ENCODE measurements at places on chromosomes 2 and 18.

GRCh38 chr18:47150824-47151366 is 595 bp upstream of the HDHD2 start:
- DNase-seq, result peak; percentile 36

- DNase-seq, result no peak
Measured at GRCh38 chr2:74045454-74045853, 60.7 kb downstream of the TET3 start.

DNA sequence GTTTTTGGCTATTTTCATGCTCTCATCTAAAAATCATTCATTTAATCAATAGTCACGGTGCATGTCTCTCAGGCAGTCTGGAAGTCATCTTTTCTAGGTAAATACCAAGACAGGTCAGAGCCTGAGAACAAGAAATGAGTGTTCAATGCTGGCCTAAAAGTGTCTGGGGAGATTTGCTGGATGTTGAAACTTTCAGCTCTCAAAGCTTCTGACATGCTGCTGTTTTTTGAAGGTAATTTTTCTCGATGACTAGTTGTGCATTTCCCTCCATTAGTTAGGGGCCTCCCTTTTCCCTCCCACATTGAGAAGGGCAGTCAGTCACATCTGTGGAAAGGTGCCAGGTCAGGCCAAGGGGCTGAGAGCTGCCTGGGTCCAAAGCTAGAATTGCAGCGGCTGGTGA is 115.6 kb downstream of the LPIN1 start:
- DNase-seq, result no peak

GRCh38 chr2:179239195-179239594 is 25.4 kb downstream of the SESTD1 start:
- no peak for DNase-seq

DNA sequence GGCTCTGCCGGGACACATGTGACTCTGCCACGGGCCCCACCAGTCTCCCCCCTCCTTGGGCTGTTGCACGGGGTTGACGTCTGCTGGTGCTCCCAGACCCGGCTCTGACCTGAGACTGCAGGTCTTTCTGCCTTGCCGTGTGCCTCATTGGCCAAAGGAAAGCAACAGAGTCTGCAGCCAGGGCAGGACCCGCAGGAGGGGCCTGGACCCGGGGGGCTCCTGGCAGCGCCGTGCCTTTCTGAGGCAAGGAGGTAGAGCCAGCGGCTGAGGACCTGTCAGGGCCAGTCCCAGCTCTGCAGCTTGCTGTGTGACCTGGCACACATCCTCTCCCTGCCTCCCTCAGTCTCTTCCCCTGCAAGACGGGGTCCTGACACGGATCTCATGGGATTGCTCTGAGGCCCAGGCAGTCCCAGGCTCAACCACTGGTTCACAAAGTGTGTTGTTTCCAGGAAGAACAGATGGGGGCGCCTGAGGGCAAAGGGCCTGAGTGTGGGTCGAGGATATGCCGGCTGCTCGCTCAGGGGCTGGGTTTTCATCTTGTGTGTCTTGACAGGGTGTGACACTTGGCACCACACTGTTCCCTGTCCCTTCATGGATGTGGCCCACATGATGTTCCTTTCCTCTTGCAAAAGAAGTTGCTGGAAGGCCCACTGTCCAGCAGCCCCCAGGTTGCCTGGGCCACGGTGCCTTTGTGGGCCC is 9.0 kb downstream of the CAPN10 start:
- DNase-seq, result peak; percentile 28

All from activated CD4-positive, CD25-positive, alpha-beta regulatory T cell treated with anti-CD3 and anti-CD28 coated beads, Interleukin-2, amount 50 U/mL, for 72 hours (primary cell).